ENCODE measurements at places on chromosomes 3 and 15.

- no peak for DNase-seq
Measured at GRCh38 chr3:13594146-13594545, 45.2 kb downstream of the FBLN2 start.

- no peak for DNase-seq
Measured at GRCh38 chr3:182364723-182365650, 428.3 kb upstream of the ATP11B start.

GRCh38 chr15:37080261-37080921 is 20.0 kb downstream of the MEIS2 start:
- DNase-seq: no peak

DNA sequence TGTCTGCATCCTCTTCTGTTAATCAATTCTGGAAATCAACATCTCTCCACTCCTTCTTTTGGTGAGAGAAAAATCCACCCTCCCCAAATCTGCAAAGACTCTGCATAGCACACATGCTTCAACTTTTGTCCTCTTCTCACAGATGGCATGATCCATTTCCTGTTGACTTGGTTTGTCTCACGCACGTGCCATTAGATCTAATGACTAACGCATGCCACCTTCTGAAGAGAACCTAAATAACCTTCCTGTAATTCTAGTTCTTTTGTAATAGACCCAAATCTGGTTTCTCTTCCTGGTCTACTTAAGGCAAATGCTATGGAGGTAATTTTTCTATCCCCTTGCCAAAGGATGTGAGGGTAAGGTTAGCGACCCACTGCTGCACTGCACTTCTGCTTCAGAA is 51.0 kb upstream of the ATOSA start:
- no peak for DNase-seq

DNA sequence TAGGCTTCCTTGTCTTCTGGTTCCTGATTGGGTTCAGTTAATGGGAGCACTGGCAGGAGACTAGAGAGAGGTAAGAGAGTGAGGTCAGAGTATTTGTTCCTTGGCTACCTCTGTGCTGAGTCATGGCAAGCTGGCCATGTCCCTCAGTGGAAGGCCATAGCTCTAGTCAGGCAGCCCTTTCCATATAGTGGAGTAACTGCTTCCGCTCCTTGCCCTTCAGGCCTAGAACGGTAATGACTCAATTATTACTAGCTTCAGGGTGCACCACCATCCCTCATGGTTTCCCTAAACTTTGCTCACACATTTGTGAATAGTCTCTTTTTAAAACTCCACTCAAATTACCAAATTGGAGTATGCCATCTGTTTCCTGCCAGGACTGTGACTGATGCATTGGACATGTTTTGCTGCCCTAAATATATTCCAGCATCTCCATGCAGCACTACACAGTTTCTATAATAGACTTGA is 10.5 kb upstream of the ANO10 start:
- no peak for DNase-seq
